ENCODE measurements at places on chromosomes 13 and 19.
A peak's percentile ranks its signal among the peaks of the same experiment; 100 is the strongest.

- DNase-seq, result no peak
Measured at GRCh38 chr19:48216933-48217332, 38.8 kb downstream of the CARD8 start.

GRCh38 chr13:36031490-36031889 lies 99.7 kb downstream of the DCLK1 start:
- DNase-seq, result no peak

DNA sequence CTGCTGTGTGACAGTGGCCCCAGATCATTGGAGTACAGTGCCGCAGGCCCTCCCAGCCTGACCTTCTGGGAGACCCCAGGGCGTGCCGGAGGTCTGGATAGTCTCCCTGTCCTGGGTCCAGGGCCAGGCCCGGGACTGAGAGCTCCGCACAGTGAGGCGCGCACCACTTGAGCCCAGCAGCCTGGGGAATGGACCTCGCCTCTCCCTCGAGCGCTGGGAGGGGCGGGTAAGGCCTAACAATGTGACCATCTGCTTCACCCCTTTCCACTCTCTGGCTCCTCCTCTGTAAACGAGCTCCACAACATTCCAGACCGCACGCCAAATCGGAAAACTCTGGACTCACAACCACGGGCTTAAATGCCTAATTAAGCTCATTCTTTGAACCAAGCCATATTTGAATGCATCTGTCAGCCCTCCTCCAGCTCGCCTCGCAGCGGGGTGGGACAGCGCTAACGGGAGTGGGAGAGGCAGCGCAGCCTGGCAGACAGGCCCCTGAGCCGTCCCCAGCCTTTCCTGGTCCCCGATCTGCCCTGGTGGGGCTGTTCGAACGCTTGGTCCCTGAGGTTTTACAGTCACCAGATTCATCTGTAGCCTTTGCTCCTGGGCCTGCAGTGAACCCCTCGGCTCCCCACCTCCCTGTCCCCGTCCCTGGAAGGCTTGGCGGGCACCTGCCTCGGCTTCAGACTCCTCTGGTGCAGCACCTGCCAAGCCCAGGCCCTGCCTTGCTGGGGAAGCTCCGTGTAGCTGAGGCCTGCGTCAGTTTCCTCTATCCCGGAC lies 120.7 kb upstream of the VSTM2B start:
- peak; percentile 96 for DNase-seq

GRCh38 chr13:110490009-110490770 lies 71.3 kb downstream of the RAB20 start:
- no peak for DNase-seq

- no peak for DNase-seq
Measured at GRCh38 chr13:81446441-81446840, 1105.5 kb upstream of the SPRY2 start.

- DNase-seq, result no peak
Measured at GRCh38 chr19:10295847-10296591, 6.3 kb downstream of the ICAM5 start.

GRCh38 chr13:22080832-22081231 lies 410.0 kb downstream of the FGF9 start:
- DNase-seq, result peak; percentile 78

- no peak for DNase-seq
Measured at GRCh38 chr13:21733475-21734263, 62.8 kb downstream of the FGF9 start.

DNA sequence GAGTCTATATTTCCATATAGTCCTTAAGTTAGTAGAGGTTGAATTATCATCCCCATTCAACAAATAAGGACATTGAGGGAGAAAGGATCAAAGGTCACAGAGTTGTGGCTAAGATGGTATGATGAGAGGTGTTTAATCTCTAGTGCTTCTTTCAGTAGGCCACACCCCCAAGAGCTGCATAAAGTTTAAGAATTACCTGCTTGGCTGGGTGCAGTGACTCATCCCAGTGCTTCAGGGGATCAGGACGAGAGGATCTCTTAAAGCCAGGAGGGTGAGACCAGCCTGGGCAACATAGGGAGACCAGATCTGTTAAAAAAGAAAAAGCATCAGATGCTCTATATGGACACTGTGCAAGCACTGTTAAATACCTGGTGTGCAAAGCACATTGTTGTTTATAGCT lies 560.0 kb upstream of the KLHL1 start:
- no peak for DNase-seq

GRCh38 chr19:30227012-30227621 lies 145.1 kb upstream of the ZNF536 start:
- peak; percentile 80 for DNase-seq

GRCh38 chr19:1512671-1513498 lies at the start of gene ADAMTSL5:
ADAMTSL5 (minus strand) TSS chr19:1513019; CDS start chr19:1510943, 2,076 bp downstream.
- DNase-seq, result no peak

- DNase-seq, result no peak
Measured at GRCh38 chr13:110680852-110681251, 25.1 kb downstream of the CARS2 start.

DNA sequence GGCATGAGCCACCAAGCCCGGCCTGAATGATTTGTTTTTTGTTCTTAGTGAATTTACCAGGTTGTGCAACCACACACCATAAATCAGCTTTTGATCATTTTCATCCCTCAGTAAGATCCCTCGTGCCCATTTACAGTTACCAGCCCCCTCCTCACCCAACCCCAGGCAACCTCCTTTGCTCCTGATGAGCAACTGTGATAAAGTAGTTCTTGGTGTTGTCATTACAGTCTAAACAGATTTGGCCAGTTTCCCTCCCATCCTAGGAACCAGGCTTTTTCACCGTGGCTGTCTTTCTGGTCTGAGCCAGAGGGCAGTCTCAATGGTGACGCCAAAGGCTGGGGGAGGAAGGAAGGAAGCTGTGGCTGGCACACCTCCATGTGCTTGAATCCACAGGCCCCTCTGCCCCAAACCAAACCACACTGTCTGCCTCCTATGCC lies 61.2 kb upstream of the WDFY2 start:
- DNase-seq, result no peak

- DNase-seq, result no peak
Measured at GRCh38 chr19:21940684-21941083, 70.1 kb downstream of the ZNF208 start.

- no peak for DNase-seq
Measured at GRCh38 chr13:75445717-75446499, 36.1 kb downstream of the TBC1D4 start.

GRCh38 chr19:42532891-42533290 lies 4.6 kb upstream of the CEACAM1 start:
- DNase-seq, result no peak

DNA sequence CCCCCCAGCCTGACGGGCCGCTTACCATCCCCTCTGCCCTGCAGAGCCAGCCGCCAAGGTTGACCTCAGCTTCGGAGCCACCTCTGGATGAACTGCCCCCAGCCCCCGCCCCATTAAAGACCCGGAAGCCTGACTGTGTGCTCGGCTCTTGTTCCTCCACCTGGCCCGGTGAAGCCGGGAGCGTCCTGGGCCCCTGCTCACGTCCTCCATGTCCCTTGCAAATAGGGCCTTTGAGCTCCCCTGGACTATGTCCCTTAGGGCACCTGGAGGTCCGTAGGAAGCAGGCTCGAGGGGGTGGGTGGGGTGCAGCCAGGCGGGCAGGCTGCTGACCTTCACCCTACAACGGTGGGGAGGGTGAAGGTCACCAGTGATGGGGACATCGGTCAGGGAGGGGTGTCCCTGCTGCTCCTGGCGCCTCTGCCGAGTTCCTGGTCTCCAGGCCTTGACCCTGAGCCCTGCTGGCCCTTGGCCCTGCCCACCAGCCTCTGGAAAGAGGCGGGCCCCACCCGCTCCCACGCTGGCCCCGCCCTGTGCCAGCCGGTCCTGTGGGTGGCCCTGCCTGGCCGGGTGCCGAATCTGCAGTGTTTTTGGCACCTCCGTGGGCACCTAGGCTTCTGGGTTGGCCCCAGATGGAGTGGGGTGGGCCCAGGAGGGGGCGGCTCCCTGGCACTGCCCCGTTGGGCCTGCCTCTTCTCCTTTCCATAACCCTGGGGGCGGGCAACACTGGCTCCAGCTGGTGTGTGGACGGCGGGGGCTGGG lies 3.3 kb downstream of the ATP5F1D start:
- DNase-seq, result no peak

GRCh38 chr19:3803986-3804385 lies 17.8 kb upstream of the MATK start:
- no peak for DNase-seq

GRCh38 chr19:51441410-51442390 lies 16.6 kb downstream of the SIGLEC8 start:
- DNase-seq, result no peak

DNA sequence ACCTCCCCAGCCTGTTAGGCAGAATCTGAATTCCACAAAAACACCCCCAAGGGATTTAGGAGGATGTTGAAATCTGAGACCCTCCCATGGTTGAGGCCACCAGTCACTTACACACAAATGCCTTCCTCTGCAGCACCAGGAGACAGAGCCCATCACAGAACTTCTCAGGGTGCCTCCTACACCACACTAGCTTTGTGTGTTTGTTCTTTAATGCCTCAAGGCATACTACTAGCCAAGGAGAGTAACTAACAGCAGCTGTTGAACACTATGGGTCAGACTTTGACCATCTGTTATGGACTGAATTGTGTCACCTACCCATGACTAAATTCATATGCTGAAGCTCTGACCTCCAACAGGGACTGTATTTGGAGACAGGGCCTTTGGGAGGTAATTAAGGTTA lies 9.5 kb upstream of the MED26 start:
- DNase-seq, result no peak

DNA sequence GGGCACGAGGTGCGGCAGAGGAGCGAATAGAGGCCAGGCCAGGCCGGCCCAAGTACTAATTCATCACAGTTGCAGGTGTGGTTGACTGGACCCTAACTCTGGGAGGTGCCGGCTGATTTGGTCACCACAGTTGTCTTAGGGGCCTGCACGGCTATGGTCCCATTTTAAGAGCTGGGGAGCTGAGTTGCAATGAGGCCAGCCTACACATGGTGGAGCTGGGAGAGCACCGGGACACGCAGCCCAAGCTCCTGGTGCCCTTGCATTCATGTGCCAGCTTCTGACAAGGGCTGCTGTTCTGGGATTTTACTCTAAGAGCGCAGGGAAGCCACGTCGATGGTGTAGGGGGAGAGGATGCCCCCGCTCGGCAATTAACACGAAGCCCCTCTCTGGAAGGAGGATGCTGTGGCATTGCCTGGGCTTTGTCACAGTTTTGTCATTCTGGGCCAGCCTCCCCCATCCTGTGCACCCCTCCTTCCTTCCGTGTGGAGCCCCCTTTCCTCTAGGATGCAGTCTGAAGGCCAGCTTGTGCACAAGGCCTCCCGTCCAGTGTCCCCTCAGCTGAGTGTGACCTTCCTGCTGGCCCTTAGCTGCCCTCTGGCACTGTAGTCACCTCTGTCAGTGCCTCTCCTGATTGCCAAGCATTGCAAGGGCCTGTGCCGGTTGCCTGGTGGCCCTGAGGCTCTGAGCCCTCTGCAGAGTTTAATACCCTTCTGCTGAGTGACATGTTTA lies 109.4 kb upstream of the C1QTNF9B start:
- DNase-seq, result no peak

- no peak for DNase-seq
Measured at GRCh38 chr13:29480893-29481525, 114.5 kb downstream of the SLC7A1 start.

DNA sequence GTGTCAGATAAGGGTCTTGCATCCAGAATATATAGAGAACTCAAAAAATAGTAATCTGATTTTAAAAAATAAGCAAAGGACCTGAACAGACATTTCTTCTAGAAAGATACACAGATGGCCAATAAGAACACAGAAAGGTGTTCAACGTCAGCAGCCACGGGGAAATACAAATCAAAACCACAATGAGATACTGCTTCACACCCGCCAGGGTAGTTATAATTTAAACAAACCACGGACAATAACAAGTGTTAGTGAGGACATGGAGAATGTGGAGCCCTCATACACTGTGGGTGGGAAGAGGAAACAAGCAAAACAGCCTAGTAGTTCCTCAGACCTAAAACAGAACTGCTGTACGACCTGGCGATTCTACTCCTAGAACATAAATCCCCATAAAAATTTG lies 26.7 kb upstream of the NAPA start:
- no peak for DNase-seq

- DNase-seq, result no peak
Measured at GRCh38 chr19:5985098-5985783, 7.3 kb upstream of the RANBP3 start.

DNA sequence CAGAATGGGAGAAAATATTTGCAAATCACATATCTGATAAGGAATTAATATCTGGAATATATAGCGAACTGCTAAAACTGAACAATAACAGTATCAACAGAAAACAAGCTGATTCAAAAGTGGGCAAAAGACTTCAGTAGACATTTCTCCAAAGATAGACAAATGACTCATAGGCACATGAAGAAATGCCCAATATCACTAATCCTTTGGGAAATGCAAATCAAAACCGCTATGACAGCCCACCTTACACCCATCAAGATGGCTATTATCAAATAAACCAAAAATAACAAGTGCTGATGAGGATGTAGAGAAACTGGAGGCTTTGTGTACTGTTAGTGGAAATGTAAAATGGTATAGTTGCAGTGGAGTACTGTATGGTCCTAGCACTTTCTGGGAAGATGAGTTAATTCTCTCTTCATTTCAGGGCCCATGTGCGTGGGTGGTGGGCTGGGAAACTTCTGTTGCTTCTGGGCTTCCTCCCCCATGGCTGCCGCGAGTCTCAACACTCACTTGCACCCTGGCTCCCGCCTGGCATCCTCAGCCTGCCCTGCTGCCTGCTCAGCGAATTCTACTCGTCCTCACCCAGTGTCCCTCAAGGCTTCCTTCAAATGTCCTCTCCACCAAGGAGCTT lies 12.4 kb upstream of the GJA3 start:
- no peak for DNase-seq

DNA sequence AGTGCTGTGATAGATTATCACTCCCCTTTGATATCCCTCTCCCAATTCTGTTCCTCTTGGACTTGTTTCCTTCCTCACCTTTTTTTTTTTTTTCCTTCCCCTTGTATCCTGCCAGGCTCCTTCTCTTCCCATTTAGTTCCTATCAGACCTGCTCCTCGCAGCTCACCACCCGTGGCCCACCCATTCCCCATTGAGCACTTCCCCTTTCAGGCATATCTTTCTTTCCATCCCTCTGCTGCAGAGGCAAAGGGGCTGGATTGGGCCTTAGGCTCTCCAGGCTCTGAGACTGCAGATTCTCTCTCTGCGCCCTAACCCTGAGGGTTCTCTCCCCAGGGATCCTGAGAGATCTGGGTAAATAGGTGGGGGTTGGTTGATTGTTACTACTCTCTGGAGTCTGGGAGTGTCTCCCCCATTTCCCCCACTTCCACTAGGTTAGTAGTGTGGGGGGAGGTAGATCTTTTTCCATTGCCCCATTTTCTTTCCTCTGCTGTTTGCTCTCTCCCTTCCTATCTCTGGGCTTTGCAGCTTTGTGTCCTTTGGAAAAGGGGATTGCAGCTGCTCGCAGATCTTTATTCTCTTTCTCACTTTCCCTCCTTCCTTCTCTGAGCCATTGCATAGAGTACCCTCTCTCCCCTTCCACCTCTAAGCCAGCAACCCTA lies 2.3 kb downstream of the ARHGAP35 start:
- no peak for DNase-seq

DNA sequence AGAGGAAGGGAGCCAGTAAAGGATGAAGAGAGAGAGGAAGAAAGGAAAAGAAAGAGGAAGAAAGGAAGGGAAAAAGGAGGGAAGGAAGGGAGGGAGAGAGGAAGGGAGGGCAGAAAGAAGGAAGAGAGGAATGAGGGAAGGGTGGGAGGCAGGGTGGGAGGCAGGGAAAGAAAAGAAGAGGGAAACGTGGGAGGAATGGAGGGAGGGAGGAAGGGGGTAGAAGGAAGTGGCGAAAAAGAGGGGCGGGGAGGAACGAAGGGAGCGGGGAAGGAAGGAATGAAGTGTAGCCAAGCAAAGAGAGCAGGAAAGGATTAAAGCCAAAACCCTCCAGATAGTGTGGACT lies 53.1 kb downstream of the SOX1 start:
- no peak for DNase-seq
